ENCODE measurements at places on chromosomes 13 and 19.

GRCh38 chr19:18118420-18119012, 20.9 kb downstream of the MAST3 start:
- DNase-seq = no peak

GRCh38 chr13:46170268-46170667, 11.7 kb downstream of the LCP1 start:
- no peak for DNase-seq

- DNase-seq = no peak
These were observed 458.9 kb downstream of the COG6 start for GRCh38 chr13:40114305-40114896.

GRCh38 chr19:18865973-18866799, 29.8 kb downstream of the CERS1 start:
- DNase-seq = no peak

Data from NCI-H1436 treated with DMSO at 0.1 percent for 48 hours (cell line).